ENCODE measurements at places on chromosomes 6 and 20.

GRCh38 chr6:11752360-11752759 is 26.2 kb downstream of the ADTRP start:
- DNase-seq = no peak

DNA sequence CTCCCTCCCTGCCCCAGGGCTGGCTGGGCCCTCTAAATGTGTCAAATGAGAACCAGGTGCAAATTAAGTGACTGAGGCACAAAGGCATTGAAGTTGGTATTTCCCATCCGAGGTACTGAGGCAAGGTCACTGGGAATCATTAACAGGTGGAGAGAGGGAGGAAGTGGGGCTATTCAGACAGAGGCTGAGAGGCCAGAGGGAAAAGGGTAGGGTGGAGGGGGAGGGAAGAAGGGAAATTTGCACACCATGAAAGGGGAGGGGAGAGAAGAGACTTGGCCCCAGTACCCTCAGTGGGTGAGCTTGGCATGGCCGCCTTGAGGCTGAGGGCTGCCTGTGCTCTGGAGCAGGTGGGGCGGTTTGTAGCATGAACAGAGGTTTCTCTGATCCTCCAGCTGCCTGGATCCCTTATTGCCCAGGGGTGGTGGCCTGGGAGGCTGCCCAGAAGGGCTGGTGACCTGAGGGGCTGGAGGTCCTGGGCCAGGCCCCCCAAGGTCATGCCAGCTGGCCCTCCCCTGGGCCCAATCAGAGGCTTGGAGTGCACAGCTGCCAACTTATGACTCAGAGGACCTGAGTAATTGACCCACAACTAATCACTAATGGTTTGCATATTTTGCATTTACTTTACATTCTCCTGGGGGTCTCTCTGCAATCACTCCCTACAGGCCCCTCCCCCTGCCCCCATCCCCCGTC is 40.3 kb upstream of the ZFAND3 start:
- no peak for DNase-seq

DNA sequence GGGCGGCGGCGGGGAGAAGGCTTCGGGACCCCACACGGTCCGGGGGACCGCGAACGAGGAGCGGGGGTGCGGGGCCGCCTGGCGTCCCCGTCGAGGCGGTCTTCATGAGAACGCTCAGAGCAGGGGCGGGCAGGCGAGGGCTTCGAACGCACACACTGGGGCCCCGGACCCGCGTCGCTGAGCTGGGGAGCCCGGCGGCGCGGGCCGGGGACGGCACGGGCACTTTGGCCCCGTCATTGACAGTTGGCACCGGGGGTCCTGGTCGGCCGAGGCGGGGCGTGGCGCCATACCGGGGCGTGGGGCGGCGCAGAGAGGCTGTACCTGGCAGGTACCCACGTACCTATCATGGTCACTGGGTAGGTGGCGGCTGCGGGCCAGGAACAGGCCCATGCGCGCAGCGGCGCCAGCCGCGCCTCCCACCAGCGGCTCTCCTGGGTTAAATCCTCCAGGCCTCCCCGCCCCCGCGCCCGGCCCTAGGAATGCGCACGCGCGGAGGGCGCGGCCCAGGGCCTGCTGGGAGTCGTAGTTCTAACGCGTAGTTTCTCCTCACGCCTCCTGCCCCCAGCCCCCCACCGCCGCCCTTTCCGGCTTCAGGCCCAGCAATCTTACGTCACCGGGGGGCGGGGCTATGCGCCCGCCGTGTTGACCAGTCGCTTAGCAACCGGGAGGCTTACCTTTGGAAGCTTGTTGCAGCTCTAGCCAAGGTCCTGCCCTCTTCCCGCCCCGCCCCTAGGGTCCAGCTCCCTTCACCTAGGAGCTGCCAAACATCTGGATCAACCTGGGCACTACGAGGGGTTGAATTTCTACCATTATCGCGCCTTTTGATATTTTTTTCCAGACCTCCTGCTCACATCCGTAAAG is at the start of the genes PACRG and PRKN:
Gene PACRG (plus strand): TSS at position 653 of the 861 bp plus-strand sequence.
Gene PRKN (minus strand): TSS at position 445 of the 861 bp plus-strand sequence.
- peak; percentile 93 for DNase-seq

GRCh38 chr20:45164906-45165305 is 9.8 kb upstream of the PI3 start:
- no peak for DNase-seq

DNA sequence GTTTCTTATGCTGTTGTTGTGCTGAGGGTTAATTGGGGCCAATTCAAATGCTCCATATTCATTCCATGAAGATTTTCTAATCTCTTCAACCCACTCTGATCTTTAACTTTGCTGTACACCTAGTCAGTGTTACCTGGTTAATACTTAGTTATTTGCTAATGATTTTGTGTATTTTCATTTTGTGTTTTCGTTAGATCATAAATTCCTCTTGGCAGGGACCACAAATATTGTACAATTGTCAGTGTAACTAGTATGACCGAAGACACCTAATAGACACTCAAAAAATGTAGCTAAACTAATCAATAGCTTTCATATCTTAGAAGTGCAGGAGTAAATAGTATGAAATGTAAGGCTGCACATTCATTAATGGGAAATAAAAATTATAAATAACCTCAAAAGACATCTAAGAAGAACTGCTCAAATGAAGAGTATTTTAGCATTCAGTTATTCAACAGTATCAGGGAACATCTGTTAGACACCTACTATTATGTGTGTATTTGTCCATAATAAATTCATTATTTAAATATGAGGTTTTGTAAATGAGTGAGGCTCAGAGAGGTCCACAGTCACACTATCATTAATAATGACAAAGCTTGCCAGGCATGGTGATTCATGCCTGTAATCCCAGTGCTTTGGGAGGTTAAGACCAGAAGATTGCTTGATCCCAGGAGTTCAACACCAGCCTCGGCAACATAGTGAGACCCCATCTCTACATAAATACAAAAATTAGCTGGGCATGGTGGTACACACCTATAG is 13.4 kb upstream of the HSF2 start:
- DNase-seq = no peak

DNA sequence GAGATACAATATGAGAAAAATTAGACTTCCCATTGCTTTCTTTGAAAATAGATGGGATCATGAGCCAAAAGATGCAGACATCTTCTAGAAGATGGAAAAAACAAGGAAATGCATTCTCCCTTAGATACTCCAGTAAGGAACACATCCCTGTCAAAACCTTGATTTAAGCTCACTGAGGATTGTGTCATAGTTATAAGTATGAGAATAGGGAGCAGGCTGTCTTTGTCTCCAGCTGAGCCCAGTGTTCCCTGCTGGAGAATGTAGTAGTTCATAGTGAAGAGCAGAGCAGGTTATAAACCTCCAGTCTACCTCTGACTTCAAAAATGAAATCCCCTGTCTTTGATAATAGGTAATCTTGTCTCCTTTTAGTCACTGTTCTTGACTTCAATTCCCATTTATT is 589.9 kb downstream of the PHF3 start:
- no peak for DNase-seq

- no peak for DNase-seq
These were observed 21.7 kb downstream of the RPRD1B start for GRCh38 chr20:38055294-38055693.

GRCh38 chr20:36645998-36646397 is at the start of gene SLA2:
SLA2 (minus strand) TSS chr20:36646196; CDS start chr20:36641335, 4,861 bp downstream.
- no peak for DNase-seq

GRCh38 chr20:51481341-51481914 is 61.1 kb downstream of the NFATC2 start:
- no peak for DNase-seq

DNA sequence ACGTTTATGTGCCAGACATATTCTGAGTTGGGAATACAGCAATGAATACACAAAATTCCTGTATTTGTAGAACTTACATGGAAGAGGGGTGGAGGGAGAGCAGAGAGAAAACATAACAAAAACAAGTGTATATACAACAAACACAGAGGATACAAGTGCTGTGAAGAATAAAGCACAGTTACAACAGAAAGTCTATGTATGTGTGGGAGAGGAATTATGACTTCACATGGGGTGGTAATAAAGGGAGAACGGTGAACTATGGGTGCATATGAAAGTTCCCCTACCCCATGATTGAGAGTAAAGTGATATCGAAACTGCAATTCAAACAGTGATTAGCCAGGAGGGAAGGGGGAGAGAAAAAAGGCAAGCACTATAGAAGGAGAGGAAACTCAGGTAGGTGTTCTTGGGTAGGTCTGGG is 24.6 kb downstream of the HBS1L start:
- DNase-seq = no peak

- no peak for DNase-seq
These were observed 93.9 kb downstream of the RNASET2 start for GRCh38 chr6:166862287-166862977.

GRCh38 chr20:57909763-57910331 is 200.0 kb upstream of the PMEPA1 start:
- no peak for DNase-seq

DNA sequence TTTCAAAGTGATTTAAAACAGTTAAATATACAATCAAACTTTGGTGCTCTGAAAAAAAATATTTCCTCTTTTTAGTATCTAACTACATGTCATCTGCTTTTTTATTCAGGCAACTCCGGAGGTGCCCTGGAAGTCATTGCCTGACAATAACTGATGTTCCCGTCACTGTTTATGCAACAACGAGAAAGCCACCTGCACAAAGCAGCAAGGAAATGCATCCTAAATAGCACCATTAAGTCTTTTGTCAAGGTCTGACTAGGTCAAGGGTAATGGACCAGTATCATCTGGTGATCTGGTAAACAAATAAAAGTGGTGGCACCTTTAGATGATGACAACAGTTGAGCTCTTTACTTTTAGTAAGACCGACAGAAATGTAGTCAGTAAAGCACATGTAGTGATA is 13.2 kb downstream of the FAM229B start:
- DNase-seq = no peak

DNA sequence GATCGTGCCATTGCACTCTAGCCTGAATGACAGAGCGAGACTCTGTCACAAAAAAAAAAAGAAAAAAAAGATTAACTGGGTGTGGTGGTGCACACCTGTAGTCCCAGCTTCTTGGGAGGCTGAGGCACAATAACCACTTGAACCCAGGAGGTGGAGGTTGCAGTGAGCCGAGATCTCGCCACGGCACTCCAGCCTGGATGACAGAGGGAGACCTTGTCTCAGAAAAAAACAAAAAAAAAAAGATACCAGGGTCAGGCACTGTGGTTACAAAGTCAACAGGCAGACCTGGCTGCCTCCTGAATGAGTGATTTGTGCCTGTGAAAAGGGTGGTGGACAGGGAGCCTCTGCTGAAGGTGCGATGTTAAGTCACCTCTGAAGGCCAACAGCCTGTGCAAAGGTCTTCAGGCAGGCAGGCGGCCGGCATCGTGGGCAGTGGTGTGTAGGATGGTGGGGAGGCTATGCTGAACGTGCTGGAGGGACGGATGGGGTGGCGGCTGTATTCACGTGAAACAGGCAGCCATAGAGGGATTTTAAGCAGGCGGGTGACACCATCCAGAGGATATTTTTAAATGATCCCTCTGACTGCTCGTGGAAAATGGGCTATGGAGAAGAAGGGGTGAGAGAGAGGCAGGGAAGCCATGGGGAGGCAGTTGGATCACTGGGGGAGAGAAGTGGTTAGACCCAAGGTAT is 41.4 kb downstream of the NOL4L start:
- DNase-seq = no peak

DNA sequence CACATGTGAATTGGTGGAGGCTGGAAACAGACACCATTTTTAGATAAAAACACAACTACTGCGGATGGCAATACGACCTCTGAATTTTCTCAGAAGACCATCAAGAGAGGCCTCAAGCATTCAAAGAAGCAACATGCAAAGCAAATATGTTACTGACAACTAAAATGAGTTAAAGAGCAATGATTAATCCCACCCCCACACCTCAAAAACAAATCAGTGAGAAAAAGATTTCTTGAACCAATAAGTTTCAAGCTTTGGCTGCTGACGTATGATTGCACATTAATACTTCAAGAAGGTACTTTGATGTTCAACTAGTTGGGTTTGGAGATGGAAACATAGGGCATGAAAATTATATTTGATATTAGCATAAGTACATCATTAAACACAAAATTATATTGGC is 982 bp downstream of the MMUT start:
- no peak for DNase-seq

DNA sequence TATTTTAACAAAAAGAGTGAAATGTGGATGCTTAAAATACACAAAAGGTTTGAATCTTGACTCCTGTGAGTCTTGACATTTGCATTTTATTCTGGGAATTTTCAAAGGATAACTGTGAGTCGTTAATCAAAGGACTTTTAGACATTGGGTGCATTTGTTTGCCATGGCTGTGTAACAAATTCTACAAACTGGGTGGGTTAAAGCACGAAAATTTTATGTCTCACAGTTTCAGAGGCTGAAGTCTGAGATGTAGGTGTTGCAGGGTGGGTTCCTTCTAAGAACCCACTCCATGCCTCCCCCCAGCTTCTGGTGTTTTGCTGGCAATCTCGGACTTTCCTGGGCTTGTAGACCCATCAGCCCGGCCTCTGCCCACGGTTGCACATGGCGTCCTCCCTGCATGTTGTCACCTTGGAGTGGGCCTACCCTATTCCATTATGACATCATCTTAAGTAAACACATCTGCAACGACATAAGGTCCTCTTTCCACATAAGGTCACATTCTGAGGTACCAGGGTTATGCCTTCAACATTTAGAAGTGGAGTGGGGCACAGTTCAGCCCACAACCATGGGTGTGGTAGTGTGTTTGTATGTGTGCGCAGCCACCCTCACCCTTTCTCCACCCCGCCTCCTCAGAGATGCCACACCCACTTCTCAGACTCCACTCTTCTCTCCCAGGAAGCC is 113.1 kb downstream of the FOXA2 start:
- DNase-seq = no peak

DNA sequence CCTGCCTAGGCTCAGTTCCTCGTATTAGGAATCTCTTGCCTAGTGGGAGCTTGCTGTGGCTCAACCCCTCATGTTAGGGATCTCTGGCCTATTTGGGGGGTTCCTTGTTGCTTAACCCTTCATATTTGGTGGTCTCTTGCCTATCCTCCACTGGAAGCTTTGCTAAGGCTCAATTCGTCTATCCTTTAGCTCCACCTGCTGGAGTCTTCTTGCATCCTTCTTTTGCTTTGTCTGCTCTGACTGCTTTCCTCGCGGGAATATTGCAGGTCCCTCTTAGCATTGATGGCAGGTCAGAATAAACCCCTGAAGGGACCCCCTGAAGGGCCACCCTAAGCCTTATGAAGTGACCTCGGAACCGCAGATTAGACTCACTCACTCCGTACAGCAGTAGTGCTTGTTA is 203.0 kb upstream of the TBX18 start:
- DNase-seq = no peak

- DNase-seq = no peak
These were observed 16.4 kb upstream of the COL21A1 start for GRCh38 chr6:56263596-56264315.

- DNase-seq = no peak
These were observed 64.6 kb downstream of the UST start for GRCh38 chr6:148811459-148811858.

DNA sequence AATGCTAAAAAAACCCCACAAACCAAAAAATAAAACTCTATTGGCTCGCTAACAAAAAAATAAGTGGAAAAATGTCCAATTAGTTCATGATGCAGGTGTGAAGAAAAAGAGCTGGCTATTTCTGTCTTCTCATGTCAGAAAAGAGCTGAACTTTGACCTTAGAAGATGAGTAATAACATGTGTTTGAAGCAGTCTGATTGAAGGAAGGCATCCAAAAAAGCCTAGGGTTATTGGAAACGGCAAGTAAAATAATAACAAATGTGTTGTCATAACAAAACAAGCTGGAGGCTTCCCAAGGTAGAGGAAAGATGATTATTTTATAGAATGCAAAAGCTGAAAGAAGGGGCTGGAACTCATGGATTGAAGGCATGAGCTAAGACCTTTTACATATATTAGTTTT is 94.4 kb upstream of the FAM184A start:
- DNase-seq = no peak

- no peak for DNase-seq
These were observed 192.8 kb downstream of the COL19A1 start for GRCh38 chr6:70059039-70059719.

Measured in substantia nigra (tissue), 51 donors.